ENCODE measurements at places on chromosomes 3 and 15.

- no peak for DNase-seq
These were observed 299.6 kb downstream of the THSD4 start for GRCh38 chr15:71414853-71415252.

DNA sequence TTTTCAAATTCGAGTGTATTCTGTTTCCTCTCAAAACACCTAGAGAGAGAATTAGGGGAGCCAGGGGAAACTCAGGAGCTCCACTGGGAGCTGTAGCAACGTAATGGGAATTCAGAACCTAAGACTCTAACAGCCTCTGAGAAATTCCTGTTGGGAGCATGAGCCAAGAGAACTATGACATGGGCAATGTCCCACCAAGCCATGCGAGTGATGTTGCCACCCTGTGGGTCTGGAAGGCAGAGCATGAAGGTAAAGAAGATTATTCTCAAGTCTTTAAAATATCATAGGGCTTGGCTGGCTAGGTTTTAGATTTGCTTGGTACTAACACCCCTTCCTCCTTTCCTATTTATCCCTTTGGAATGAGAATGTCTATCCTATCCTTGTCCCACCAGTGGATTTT lies 392.6 kb upstream of the ADAMTS9 start:
- DNase-seq: no peak

DNA sequence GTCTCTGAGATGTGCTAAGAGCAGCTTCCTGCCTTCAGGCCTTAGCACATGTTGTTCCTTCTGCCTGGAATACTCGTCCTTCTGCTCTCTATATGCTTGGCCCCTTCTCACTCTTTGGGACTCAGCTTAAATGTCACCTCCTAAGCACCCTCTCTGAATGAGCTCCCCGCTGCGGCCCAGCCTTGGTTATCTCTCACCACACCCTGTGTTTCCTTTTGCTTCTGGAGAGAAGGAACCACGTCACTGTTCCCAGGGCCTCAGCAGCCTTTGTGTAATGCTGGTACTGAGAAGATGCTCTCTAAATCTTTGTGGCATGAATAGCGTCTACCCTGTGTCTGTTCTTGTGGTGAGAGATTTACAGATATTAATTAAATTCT lies 2.2 kb downstream of the FAH start:
- no peak for DNase-seq

GRCh38 chr3:142723968-142724681 lies at the start of gene TRPC1:
Gene TRPC1 (plus strand): TSS chr3:142724034. CDS start chr3:142724560, 526 bp downstream.
- DNase-seq: peak; percentile 47

DNA sequence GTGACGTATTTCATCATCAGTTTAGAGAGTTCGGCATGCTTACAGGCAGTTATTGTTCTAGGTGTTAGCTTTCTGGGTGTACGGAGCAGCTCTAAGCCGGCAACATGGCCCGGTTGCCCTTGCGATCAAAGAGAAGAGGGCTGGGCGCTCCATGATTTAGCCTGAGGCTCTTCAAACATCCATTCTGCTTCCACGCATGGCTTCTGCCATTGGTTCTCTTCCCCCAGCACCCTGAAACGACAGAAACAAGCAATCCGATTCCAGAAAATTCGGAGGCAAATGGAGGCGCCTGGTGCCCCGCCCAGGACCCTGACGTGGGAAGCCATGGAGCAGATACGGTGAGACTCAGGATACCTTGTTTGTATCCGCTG lies 574 bp downstream of the NGRN start:
- DNase-seq: peak; percentile 1

DNA sequence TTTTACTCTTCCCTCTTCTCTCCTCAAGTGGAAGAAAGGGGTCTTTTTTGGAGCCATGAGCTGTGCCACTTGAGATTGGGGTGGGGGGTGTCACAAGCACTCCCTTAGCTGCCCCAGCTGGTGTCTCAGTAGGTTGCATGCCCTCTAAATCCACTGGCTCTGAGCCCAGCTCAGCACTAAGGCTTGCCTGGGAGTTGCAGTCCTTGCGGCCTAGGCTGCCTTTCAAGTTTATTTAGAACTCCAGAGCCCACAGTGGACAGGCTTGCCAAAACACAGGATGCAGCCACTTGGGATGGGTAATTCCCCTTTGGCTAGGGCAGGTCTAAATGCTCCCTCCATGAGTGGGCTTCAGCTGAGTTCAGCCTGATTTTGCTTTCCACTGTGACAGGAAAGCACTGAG lies 24.7 kb downstream of the C3orf20 start:
- DNase-seq: no peak

- no peak for DNase-seq
These were observed 56.1 kb upstream of the KIF23 start for GRCh38 chr15:69357773-69358771.

DNA sequence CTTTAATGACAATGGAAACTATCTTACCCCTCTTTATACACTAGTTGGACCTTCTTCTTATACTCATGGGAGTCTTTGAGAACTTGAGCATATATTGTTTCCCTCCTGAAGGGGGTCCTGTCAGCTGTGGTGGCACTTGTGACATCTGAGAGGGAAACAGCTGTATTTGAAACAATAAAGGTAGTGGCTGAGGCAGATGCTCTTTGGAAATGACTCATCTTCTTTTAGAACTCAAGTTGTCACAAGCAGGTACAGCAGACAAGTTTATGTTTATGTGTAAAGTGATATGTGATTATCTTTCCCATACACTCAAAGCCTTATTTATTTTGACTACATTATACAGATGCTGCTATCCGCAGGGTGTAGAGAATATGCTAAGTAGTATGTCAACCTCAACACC lies 220.0 kb upstream of the GRM7 start:
- no peak for DNase-seq

- DNase-seq: no peak
These were observed 856.2 kb downstream of the AGBL1 start for GRCh38 chr15:86935841-86936240.

- DNase-seq: no peak
These were observed 32.3 kb downstream of the C3orf62 start for GRCh38 chr3:49244581-49245205.
